ENCODE measurements at places on chromosomes 1 and 21.

GRCh38 chr21:32184485-32184884, 94.4 kb downstream of the MIS18A start:
- no peak for DNase-seq

GRCh38 chr1:201655910-201656309, 117.0 kb downstream of the NAV1 start:
- DNase-seq = no peak

DNA sequence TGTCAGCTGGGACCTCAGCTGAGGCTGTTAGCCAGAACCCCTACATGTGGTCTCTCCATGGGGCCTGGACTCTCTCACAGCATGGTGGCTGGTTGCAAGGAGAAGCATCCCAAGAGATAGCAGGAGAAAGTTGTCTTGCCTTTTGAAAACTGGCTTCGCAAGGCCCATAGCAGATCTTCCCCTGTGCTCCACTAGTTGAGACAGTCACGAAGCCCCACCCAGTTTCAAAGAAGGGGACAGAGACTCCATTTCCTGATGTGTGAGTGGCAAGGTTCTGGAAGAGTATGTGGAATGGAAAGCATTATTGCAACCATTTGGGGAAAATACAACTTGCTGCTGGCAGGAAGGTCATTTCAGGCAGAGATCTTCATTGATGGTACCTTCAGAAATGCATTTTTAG, 7.5 kb upstream of the CSRP1 start:
- DNase-seq = no peak

DNA sequence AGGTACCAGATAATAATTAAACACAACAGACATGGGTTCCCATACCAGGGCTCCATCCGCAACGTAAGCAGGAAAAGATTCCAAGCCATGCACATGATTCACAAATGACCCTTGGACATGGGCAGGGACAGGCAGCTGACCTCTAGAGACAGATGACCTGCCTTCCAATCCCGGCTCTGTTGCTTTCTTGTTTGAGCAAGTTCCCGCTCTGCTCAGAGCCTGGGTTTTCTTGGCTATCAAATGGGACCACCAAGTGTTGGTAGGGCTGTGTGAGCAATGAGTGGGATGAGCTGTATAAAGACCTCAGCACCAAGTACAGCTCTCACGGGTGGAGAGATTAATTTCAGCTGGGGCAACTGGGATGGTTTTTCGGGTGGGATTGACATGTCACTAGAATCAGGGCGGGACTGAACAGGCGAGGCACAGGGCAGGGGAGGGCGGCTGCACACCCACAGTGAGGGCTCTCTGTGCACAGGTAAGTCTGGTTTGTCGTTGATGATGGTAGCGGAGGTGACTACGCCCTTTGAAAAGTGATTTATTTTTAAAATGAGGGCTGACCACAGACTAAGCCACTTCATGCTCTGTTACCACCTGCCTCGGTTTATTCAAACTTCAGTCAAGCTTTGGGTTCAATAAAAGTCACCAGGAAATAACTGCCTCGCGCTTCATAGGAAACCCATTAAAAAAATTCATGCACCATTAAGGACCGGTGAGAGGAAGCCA, 57.5 kb upstream of the IFFO2 start:
- DNase-seq = no peak

DNA sequence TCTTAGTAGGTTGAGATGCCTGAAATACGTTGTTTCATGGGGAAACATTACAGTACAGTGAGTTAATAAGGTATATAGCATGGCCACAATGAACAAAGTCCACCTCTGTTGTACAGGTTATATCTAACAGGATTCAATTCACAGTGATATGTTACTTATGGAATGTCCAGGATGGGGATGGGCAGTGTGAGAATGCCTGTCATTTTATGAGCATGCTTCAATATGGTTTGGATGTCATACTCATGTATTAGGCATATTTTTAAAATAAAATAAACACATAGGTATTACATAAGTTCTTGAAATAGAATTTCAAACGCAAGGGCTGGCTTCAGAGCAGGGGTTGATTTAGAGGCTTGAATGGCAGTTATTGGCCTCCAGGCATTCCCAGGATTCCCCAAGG, 6.1 kb upstream of the PHLDA3 start:
- DNase-seq = no peak

DNA sequence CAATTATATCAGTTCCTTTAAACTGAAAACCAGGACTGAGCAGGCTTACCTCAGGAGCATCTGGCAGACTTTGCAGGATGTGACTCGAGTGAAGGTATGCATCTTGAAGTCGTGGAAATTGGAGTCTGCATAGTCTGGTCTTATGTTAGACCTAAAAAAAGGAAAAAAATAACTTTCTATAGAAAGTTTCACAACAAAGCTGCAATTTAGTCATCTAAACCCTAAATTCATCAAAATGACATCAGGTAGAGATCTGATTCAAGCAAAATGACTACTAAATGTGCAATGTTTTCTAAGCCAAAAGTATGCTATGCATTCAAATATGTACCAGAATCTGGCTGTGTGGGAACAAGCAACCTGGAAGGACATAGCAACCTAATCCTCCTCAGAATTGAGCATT, 260.1 kb downstream of the VAV3 start:
- DNase-seq = no peak

GRCh38 chr1:40318970-40319621, 2.0 kb upstream of the COL9A2 start:
- DNase-seq = no peak

DNA sequence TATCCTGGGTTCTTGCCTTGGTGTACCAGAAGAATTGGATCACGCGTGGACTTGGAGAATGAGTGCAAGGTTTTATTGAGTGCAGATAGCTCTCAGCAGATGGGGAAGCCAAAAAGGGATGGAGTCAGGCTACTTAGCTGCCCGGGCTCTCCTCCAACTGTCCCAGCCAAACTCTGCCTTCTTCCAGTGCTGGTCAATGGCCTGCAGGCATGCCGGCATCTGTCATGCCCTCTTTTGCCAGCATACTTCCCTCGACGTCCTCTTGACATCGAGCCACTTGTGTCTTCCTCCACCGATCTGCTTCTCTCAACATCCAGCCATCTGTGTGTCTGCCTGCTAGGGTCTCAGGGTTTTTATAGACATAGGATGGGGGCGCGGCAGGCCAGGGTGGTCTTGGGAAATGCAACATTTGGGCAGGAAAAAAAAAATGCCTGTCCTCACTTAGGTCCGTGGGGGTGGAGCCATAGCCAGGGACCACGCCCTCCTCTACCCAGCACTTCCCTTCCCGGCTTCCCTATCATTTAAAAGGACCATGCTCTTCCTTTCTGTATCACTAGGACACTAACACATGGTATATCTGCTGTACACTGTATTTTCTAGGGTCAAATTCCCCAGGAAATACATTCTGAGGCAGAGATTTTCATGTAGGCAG, 47.0 kb upstream of the BCAR3 start:
- DNase-seq = no peak

- DNase-seq = no peak
Observed at GRCh38 chr1:207984831-207985572, 74.1 kb upstream of the CD34 start.

- DNase-seq = no peak
Observed at GRCh38 chr1:213996320-213997037, 8.7 kb downstream of the PROX1 start.

- DNase-seq = no peak
Observed at GRCh38 chr1:206554701-206555472, 47.6 kb downstream of the RASSF5 start.

- DNase-seq = no peak
Observed at GRCh38 chr1:66542811-66543767, 9.1 kb downstream of the SGIP1 start.

DNA sequence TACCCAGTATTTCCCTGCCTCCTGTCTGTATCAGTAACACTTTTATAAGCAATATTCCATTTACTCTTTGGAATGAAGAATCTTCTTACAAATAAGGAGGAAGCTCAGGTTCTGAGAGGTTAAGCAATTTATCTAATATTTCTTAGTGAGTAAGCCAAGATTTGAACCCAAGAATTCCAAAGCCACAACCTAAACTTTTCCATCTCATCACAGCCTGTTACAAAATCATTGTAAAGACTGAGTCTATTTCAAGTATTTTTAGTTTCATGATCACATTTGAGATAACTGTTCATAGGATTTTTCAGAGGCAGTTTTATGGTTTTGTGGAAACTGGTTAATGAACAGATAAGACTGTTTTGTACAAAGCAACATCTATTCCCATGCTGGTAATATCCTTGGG, 29.8 kb upstream of the HHAT start:
- no peak for DNase-seq
